ENCODE measurements at places on chromosomes 12 and 14.
A peak's percentile ranks its signal among the peaks of the same experiment; 100 is the strongest.

GRCh38 chr12:40565029-40565633, 127.1 kb upstream of the CNTN1 start:
- no peak for DNase-seq

- DNase-seq, result no peak
These were observed 117.6 kb upstream of the RASSF8 start for GRCh38 chr12:25840678-25841465.

GRCh38 chr14:31945074-31945613, 132.0 kb upstream of the ARHGAP5 start:
- no peak for DNase-seq

- no peak for DNase-seq
These were observed 43.4 kb downstream of the PRIMA1 start for GRCh38 chr14:93744876-93745275.

DNA sequence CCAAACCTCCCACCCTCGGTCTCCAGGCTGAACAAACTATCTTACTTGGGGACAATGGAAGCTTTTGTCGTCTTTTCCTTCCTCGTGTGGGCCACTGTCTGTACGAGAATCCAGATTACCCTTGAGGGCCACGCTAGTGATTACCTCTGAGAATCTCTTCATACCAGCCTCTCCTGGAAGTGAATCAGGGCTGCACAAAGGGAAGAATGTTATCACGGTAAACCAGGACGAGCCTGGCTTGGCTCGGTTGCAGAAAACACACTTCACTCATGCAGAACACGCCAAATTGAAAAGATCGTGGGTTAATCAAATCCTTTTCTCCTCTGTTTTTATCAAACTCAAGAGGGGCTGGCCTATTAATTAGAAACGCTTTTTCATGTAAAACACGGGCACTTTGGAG, 51.6 kb upstream of the MYL2 start:
- no peak for DNase-seq

- no peak for DNase-seq
These were observed 4.6 kb upstream of the CYP46A1 start for GRCh38 chr14:99679543-99679942.

- peak; percentile 9 for DNase-seq
These were observed 483 bp downstream of the POC1B start for GRCh38 chr12:89525305-89525823.

DNA sequence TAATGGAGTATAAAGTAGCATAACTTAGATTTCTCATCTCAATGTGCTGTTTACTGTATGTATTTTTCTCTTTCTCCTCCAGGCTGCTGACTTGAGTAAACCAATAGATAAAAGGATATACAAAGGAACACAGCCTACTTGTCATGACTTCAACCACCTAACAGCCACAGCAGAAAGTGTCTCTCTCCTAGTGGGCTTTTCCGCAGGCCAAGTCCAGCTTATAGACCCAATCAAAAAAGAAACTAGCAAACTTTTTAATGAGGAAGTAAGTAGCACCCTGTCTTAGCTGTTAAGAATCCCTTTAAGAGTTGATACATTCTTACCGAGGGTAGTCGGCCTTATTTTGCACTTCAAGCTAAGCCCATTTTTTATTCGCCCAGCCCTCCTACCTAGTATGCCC, 55.2 kb downstream of the WDR20 start:
- DNase-seq, result no peak

DNA sequence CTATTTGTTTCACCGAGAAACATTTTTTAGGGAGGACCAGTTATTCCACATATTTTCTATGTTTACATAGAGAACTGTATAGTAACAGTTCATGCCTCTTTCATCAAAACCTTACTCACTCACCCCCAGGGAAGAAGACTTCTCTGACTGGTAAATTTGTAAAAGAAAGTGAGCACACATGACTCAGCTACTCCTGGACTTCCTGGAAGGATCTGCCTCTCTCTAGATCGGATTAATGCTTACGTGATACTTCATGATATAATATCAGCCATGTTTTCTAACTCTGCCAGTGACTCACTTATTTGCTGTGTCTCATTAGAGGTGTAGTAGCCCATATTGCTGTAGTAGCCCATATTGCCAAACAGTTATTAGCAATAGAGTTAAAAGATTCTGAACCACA, 494.3 kb upstream of the ATXN7L3B start:
- DNase-seq, result no peak

GRCh38 chr14:106107703-106108102, 581.3 kb downstream of the TMEM121 start:
- DNase-seq, result no peak

- DNase-seq, result no peak
These were observed 6.6 kb downstream of the TCL1A start for GRCh38 chr14:95707327-95707726.

- DNase-seq, result no peak
These were observed 88.1 kb downstream of the NTF3 start for GRCh38 chr12:5520037-5520436.

DNA sequence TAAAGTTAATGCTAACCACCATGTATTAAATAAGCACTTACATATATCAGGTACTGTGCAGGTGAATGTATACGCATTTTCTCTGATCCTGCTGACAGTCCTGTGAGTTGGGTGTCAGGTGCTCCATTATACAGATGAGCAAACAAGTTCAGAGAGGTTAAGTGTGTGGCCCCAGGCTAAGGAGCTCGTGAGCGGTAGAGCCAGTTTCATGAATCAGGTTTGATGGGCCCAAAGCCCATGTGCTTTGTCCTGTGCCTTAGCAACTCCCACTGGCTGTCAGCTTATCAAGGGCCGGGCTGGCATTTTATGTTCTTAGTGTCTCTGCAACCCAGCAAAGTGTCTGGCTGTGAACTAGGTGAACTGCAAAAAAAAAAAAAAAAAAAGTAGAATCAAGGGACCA, 701.2 kb upstream of the TBX3 start:
- DNase-seq, result no peak

DNA sequence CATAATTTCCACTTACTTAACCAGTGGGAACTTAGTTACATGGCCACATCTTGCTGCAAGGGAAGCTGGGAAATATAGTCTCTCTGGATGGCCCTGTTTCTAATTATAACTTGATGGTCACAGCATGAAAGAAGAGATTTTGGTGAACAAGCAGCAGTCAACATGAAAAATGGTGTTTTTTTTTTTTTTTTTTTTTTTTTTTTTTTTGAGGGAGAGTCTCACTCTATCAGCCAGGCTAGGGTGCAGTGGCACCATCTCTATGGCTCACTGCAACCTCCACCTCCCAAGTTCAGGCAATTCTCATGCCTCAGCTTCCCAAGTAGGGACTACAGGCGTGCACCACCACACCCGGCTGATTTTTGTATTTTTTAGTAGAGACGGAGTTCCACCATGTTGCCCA, 10.8 kb downstream of the SRGAP1 start:
- DNase-seq, result no peak

- no peak for DNase-seq
These were observed 60.1 kb upstream of the PYGL start for GRCh38 chr14:51004352-51004800.

GRCh38 chr12:55996715-55997534, at the start of gene SUOX:
Gene SUOX (plus strand): TSS chr12:55997276. CDS start chr12:56002222, 4,946 bp downstream.
- DNase-seq, result peak; percentile 98

- no peak for DNase-seq
These were observed 349.3 kb downstream of the CACNA1C start for GRCh38 chr12:2402073-2402579.

DNA sequence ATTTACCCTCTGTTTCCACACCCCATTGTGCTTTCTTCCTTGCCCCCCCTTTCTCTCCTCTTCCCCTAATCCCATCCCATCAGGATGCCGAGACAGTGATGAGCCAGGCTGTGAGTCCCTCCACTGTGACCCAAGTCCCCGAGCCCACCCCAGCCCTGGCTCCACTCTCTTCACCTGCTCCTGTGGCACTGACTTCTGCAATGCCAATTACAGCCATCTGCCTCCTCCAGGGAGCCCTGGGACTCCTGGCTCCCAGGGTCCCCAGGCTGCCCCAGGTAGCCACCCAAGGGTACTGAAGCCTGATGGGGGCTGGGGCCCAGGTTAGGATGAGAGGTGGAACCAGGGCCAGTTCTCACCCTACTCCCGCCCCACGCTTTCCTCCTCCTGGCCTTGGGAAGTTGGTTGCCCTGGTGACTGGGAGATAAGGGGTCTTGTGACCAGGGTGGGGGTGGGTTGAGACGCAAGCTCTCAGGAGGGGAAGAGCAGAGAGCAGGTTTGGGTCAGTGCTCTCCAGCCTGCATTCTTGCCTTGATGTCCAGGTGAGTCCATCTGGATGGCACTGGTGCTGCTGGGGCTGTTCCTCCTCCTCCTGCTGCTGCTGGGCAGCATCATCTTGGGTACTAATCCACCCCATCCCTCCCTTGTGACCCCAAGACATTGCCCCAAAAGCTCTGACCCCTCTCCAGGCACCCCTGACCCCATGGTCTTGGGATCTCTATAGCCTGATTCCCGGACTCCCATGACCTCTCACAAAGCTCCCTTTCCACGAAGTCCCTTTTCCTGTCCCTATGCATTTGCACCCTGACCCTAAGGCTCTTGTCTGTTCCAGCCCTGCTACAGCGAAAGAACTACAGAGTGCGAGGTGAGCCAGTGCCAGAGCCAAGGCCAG, 1.2 kb downstream of the AMHR2 start:
- no peak for DNase-seq

DNA sequence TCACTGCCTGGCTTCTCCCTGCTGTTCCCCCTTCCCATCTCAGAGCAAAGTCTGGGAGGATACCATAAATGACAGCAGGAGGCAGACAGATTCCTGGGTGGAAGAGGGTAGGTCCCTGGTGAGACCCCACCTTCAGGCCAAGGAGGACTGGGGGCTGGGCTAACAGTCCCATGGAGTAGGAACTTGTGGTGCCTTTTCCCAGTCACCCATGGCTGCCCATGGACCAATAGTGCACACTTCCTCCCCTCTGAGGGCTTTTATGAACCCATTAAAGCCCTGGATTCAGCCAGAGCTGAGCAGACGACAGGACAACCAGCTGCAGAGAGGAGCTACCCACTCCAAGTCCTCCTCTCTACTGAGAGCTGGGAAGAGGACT, 36.6 kb upstream of the OR5AU1 start:
- no peak for DNase-seq

DNA sequence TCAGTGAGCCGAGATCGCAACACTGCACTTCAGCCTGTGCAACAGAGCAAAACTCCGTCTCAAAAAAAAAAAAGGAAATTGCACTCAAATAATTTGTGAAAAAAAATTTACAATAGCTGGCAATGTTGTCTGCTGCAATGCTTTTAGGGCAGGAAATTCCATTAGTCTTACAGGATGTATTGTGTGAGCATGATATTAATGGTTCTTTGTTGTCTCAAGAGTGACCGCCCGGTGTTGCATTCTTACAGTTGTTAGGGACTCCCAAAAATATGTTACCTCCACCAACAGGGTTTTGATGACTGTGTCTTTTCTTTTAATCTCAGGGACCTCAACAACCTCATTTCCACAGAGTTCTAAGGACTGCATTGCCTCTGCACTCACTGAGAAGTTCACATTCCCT, 44.8 kb downstream of the PZP start:
- DNase-seq, result no peak

DNA sequence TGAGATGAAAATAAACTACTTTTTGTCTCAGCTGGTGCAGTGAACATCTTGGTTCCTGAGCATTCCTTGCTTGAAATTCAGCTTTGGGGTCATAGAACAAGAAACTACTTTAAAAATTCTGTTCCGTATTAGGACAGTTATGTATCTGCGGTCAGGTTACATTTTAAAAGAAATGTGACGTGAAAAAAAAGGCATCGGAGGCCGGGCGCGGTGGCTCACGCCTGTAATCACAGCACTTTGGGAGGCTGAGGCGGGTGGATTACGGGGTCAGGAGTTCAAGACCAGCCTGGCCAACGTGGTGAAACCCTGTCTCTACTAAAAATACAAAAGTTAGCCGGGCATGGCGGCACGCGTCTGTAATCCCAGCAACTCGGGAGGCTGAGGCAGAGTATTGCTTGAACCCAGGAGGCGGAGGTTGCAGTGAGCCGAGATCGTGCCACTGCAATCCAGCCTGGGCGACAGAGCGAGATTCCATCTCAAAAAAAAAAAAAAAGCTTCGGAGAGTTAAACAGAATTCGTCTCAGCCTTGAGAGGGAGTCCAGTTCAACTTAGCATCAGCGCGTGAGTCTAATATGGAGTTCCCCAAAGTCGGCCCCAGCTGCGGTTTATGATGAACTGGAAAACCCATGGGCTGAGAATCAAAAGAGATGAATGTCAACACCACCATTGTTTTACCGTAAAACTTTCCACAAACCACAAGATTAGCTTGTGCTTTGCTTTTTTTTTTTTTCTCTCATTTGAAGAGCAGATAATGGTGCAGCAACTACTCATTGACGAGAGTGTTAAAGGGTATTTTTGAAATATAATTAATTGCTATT, 2.1 kb upstream of the SLC2A13 start:
- no peak for DNase-seq

GRCh38 chr12:49647827-49648711, 24.7 kb downstream of the PRPF40B start:
- DNase-seq, result no peak

- DNase-seq, result no peak
These were observed 117.7 kb downstream of the PRKCH start for GRCh38 chr14:61438860-61439765.

DNA sequence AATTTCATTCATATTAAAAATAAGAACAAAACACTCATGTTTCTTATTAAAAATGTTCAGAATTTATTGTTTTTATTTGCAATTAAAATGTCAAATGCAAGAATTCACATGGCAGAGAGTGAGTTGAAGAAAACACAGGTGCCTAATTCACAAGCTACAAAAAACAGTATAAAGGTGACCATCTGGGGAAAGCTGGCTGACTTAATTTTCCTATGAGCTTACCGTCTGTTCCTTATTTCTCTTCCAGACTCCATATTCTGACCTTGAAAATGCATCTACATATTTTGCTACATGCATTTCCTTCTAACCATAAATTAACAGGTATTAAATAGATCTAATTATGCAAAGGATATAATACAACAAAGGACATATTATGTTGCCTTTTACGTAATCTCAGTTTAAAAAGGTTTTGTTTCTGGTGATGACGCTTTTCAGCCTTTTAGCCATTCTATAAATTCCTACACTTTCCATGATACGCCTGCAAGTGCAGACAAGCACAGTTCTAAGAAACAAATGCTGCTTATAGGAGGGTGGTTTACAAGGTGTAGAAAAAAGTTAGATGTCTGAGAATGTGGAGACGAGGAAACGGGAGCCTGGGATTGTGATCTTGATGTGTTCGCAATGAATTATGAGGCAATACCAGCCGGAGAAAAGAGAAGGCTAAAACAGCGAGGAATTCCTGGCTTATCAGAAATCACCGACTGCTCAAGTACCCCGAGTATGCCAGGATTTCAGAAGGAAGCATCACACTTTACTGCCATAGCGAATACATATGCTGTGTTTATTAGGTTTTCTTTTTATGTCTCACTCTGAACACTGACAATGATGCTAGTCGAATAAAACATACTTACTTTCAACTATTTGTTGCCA, 24.6 kb downstream of the LIN7A start:
- DNase-seq, result no peak

Data from GM18507 (cell line).